ENCODE measurements at places on chromosomes 1 and 21. TPM values are rescaled to one million over a fixed set of nuclear protein-coding genes. Genes with fewer than 3 reads are reported as not detected.

DNA sequence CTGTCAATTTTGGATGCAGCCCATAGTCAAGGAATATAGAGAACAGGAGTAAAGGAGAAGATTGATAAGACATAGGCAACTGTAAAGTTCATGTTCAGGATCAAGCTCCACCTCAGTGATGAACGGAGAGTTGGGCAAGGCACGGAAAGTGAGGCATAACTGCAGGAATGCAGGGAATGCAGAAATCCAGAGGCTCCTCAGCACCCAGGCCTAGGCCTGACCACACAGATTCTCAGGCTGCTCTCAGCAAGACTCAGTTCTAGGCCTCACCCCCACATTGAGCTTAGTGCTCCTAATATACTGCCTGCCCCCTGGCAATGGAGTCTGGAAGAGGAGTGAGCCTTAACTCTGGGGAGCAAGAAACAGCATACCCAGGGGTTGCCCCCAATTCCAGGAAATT is 36.3 kb upstream of the S1PR1 start:
- no peak for DNase-seq

Gene AADACL3
- 6.1 TPM for total RNA-seq

- no peak for DNase-seq
Observed at GRCh38 chr1:159289060-159289459, 13.1 kb upstream of the FCER1A start.

Gene ADGRB2
- 9.4 TPM for total RNA-seq

- no peak for DNase-seq
Observed at GRCh38 chr1:192448026-192448578, 127.5 kb upstream of the RGS1 start.

GRCh38 chr1:202131956-202132821 is 9.5 kb downstream of the GPR37L1 start:
- no peak for DNase-seq

Gene TMOD4
- 8.0 TPM for total RNA-seq

DNA sequence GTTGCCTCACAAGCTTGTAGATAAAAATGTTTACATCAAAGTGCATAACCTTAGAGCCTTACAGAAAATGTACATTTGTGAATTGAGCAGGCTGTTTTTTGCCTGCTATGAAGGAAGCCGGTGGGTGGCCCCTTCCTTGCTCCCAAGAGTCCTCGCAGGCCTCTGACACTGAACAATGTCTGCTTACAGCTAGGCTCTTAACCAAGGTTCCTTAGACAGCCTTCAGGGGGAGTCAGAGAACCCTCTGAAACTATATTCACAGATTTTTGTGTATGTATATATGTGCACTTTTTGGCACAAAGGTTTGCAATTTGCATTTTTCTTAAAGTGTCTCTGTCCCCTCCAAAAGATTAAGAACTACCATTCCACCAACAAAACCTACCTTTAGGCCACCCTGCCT is 282.6 kb downstream of the BARHL2 start:
- DNase-seq = no peak

Gene FRRS1
- 31.3 TPM for total RNA-seq

Gene KCNH1
- total RNA-seq = 0.59 TPM
